ENCODE measurements at places on chromosomes 12 and 14. TPM values are rescaled to one million over a fixed set of nuclear protein-coding genes. Genes with fewer than 3 reads are reported as not detected.

OAS2 gene
- 4.1 TPM for polyA plus RNA-seq

HOXC6 gene
- polyA plus RNA-seq: 114 TPM

NKX2-8 gene
- polyA plus RNA-seq: 0.21 TPM

NANOG gene
- polyA plus RNA-seq: 0.19 TPM

CPNE8 gene
- 11.6 TPM for polyA plus RNA-seq

ANO2 gene
- 7.5 TPM for polyA plus RNA-seq

Data from spinal cord (tissue), 10 donors.